ENCODE measurements at places on chromosomes 6 and 20.
A peak's percentile ranks its signal among the peaks of the same experiment; 100 is the strongest.

DNA sequence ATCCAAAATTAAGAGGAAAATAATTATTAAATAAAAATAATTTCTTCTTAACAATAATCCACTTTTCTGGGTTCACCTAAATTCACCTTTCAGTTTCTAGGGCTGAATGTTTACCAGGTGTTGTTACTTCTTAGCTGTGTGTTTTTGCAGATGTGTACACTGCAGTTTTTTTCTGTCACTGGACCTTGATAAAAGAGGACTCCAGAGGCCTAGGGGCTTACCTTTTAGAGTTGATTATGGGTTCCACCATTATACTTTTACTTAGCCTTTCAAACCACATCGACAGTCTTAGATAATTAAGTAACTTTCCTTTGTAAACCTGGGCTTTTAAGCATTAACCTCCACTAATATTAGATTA lies 766.5 kb downstream of the BCKDHB start:
- DNase-seq: no peak

- no peak for DNase-seq
These were observed 109.0 kb downstream of the PSMB1 start for GRCh38 chr6:170444056-170444591.

- DNase-seq: peak; percentile 84
These were observed 139.2 kb downstream of the AHI1 start for GRCh38 chr6:135358251-135358821.

DNA sequence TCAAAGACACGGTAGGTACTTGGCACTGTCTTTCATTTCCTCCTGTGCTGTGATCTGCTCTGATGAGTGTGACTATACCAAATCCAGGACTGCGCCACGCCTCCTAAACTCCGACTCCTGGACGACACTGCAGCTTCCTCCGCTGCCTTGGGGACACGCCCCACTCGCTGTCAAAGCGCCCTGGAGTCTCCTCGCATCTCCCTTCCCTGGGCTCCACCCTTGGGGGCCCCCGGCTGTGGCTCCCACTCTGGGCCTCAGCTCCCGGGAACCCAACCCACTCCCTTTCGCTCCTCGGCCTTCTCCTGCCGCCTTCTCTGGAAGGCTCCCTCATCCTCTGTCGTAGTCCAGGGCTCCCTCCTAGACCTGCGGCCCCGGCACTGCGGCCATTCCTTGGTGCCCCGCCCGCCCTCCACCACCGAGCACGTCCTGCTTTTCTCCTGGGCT lies 61.2 kb downstream of the RSPH3 start:
- no peak for DNase-seq

- DNase-seq: no peak
These were observed 632.0 kb downstream of the HTR1B start for GRCh38 chr6:76831299-76831698.

GRCh38 chr20:63940071-63940471 lies 16.1 kb downstream of the UCKL1 start:
- DNase-seq: no peak

GRCh38 chr6:33837971-33838665 lies 34.3 kb upstream of the MLN start:
- peak; percentile 32 for DNase-seq

- no peak for DNase-seq
These were observed 39.3 kb downstream of the LRRC1 start for GRCh38 chr6:53834132-53834531.

GRCh38 chr6:8492536-8493133 lies 57.3 kb upstream of the SLC35B3 start:
- DNase-seq: no peak

- peak; percentile 40 for DNase-seq
These were observed 137.7 kb upstream of the HEY2 start for GRCh38 chr6:125611573-125612344.

- DNase-seq: no peak
These were observed 32.9 kb upstream of the ID1 start for GRCh38 chr20:31572042-31572700.

GRCh38 chr6:134253681-134254080 lies 64.2 kb downstream of the SGK1 start:
- DNase-seq: peak; percentile 96

DNA sequence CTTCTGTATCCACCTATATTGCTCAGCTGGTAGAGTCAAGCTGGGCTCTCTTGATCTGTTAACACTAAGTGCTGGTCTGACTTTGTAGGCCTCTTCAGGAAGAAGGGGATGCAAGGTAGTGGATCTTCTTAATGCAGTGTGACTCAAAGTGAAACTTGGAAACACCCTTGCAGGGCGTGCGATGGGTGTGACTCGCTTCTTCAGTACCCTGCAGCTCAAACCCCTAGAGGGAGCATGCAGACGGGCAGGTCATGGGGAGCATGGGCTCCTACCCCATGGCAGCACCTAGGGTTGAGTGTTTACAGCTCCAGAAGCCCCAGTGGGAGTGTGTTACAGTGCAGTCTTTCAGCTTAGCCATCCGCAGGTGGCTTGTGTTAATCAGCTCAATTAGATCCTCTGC lies 757 bp upstream of the SAMD3 start:
- DNase-seq: no peak

DNA sequence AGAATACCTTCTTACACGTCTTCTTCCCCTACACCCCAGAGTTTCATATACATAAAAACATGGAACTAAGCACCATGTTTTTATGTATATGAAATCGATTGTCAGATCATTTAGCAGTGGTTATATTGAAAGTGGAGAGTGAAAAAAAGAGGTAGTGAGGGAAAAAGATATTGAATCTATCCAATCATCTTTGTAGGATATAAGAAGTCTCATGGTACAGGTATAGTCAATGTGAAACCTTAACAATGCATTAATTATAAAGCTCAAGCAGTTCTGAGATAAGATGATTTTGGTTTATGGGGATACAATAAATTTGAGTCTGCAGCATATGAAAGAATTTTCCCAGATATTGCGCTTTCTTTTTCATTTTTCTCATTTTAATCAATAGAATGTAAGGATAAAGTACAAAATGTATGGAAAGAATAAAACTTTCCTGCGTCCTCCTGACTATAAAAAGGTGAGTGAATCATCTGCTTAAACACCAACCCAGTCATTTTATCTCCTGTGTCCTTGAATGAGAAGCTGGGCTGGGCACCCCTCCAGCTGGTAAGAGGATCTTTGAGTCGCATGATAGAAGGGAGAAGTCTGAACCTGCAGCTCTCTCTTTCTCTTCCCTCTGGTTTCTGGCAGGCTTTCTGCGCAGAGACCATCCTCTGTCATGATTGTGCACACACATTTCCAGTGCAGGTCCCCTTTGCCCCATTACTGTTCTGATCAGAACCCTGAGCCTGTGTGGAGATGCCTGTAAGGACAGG lies 28.1 kb upstream of the AKIRIN2 start:
- DNase-seq: peak; percentile 37

- DNase-seq: peak; percentile 6
These were observed 44.6 kb upstream of the SEC63 start for GRCh38 chr6:108002365-108003221.

DNA sequence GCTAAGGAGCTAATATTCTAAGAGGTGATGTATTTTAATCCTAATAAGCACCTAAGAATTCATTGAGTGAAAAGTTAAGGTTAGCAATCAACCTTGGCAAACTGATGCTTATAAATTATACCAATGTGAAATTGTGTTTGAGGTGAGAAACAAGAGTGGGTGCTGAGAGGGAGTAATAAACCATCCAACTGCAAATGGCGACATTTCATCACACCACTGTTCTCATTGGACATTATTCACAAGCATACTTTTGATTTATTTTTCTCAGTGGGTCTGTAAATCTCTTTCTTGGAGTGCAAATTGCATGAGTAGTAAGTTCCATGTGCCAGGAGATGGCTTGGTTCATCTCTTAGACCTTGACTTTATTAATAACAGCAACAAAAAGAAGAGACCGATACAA lies 71.5 kb downstream of the BMP6 start:
- no peak for DNase-seq

- no peak for DNase-seq
These were observed 90.1 kb upstream of the PREP start for GRCh38 chr6:105492706-105493673.

DNA sequence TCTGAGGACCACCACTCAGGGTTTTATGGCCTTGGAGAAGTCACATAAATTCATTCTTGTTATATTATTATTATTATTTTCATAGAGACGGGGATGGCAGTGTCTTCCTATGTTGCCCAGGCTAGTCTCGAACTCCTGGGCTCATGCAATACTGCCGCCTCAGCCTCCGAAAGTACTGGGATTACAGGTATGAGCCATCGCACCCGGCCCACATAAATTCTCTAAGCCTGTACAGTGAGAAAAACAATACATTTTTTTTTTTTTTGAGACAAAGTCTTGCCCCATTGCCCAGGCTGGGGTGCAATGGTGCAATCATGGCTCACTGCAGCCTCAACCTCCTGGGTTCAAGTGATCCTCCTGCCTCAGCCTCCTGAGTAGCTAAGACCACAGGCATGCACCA lies 753 bp upstream of the FASTKD5 start:
- no peak for DNase-seq

DNA sequence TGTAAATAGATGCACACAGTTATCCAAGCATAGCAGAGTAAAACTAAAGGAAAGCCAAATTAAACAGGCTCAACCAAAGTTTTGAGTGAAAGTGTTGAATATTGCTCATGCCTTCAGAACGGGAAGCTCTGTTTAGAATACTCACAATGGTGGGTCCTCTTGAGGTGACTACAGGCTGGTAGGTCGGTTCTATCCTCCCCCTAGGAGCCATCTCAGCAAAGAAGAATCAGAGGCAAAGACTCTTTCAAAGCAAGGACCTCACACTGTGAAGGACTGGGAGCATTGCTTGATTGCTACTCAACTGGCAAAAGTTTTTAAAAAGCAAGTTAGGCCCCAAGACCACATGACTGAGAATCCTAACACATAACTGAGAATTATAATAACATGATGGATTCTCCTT lies 88.4 kb upstream of the JAG1 start:
- DNase-seq: no peak

DNA sequence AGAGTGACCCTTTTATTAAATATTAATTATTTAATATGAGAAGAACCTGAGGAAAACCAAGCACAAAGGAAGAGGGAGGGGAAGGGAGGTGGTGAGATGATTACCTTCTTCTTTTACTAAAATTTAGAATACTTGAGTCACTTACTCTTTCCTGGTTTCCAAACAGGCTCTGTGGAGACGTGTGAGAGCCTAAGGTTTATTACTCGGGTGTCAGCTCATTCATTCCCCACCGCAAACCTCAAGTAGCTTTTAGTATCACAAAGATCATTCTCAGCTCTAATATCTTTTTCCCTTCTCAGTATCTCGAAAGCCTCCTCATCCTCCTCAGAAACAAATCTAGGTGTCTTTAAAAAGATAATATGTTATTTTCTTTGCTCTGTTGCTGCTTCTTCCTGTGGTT lies 497.2 kb upstream of the JARID2 start:
- DNase-seq: no peak

DNA sequence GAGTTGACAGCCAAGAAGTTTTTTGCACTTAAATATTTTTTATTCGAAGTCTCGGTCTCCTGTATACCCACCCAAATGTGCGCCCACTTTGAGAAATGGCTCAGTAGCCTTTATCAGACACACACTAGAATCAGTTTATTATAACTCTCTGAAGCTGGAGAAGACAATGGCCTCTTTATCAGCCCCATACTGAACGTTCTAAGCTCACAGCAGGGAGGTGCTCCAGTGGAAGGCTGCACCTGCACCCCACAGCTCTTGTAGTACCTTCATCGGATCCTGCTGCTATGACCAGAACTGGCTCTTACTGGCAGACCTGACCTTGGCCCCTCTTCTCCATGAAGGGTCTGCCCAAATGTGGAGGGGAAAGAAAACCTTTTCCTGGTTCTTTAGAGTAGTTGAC lies 165.0 kb upstream of the SCGN start:
- DNase-seq: no peak

GRCh38 chr6:90494067-90494780 lies 92.6 kb downstream of the MAP3K7 start:
- DNase-seq: no peak

DNA sequence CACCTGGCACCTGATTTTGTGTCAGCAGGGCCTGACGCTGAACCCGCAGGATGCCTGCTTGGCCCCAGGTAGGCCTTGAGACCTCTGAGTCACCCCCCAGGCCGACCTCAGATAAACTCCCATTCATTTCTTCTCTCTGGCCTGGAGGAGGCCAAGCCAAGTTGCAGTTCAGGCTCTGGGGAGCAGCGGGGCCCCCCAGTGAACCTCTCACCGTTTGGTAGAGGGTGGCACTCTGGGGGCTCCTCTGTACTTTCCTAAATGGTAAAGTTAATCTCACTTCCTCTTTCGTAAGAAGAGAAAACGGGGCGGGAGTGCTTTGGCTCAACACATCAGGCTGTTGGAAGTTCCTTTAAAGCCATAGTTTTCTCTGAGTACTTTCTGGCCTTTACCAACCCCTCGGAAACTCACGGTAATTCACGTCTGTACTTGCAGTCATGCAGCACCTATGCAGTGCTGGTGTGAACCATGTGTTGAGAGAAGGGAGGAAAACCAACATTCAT lies 2.8 kb downstream of the SIRPA start:
- no peak for DNase-seq

GRCh38 chr6:2970034-2970685 lies 1.2 kb downstream of the SERPINB6 start:
- DNase-seq: peak; percentile 13

DNA sequence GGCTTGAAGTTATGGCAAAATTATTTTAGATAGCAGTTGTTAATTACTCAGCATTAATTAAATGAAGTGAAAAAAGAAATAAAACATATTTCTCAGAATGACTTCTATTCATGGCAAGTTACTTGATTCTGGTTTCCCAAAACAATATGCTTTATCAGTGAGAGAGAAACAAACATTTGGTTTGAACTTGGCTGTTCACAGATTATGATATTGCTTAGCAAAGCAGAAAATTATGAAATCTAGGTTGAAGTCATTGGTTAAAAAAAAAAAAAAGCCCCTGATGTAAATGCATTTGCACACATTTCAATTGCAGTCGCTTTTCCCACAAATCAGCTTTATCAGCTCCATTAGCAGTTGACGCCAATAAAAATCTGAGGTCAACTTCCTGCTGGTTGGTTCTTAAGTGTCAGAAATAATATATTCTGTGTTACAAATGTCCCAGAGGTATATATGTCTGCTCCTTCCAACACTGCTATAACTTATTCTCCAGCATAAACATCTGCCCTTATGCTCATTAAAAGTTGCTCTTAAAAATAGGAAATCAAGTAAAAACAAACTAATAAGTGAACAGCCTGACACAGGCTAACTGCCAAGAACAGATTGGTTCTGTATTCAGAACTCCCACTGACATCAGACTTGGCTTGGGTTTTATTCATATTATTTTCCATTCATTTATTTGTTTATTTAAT lies 275.4 kb downstream of the PHF3 start:
- DNase-seq: no peak

- DNase-seq: no peak
These were observed 25.8 kb upstream of the PLCG1 start for GRCh38 chr20:41111578-41111951.

GRCh38 chr6:119676961-119677360 lies 327.4 kb upstream of the MAN1A1 start:
- DNase-seq: no peak

- DNase-seq: no peak
These were observed 1.0 kb upstream of the LY6G6D start for GRCh38 chr6:31713991-31714684.

GRCh38 chr20:37309936-37310590 lies 20.6 kb downstream of the MANBAL start:
- no peak for DNase-seq

Measured in fibroblast of gingiva (primary cell).